ENCODE measurements at places on chromosomes 3 and 15.

DNA sequence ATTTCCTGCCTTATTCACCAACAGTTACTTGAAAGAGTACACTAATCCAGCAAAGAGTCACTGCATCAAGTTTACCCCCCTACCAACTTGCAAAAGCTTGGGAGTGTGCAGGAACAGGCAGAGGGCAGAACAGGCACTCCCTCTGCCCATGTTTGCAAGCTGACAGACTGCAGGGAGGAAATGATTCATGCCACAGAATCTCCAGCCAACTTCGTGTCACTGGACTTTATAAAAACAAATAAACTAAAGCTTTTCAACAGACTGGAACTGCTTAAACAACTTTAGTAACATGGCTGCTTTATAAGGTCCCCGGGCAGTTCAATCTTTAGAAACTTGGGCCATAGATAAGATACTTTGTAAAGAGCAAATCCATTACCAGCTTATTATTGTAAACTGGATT is 129.5 kb downstream of the THRB start:
- no peak for DNase-seq

- no peak for DNase-seq
Observed at GRCh38 chr3:151299006-151299405, 17.6 kb downstream of the GPR87 start.

DNA sequence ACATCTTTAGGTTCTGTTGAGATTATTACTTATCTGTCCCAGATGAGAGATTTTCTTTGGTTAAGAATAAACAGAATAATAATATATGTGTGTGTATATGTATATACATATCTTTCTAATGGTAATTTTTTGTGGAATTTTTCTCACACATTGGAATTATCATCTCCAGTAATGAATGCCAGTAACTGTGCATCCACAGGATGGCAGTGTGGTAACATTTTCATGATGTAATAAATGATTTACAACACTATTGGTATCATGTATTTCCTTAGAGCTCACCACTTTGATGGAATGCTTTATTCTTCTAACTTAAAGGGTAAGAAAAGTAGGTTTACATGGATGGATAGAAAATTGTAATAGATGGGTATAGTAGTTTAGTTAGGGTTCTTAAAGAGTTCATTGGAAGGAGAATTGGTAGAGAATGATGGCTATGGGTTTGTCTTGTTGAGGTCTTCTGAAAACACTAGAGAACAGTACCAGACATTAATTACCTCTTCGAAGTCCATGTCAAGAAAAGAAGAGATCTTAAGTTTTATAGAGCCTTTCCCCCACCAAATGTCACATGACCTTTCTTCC is 78.1 kb downstream of the STT3B start:
- no peak for DNase-seq

GRCh38 chr3:194592798-194593752 is 40.1 kb downstream of the TMEM44 start:
- no peak for DNase-seq

- no peak for DNase-seq
Observed at GRCh38 chr3:25554376-25554775, 110.3 kb downstream of the TOP2B start.

DNA sequence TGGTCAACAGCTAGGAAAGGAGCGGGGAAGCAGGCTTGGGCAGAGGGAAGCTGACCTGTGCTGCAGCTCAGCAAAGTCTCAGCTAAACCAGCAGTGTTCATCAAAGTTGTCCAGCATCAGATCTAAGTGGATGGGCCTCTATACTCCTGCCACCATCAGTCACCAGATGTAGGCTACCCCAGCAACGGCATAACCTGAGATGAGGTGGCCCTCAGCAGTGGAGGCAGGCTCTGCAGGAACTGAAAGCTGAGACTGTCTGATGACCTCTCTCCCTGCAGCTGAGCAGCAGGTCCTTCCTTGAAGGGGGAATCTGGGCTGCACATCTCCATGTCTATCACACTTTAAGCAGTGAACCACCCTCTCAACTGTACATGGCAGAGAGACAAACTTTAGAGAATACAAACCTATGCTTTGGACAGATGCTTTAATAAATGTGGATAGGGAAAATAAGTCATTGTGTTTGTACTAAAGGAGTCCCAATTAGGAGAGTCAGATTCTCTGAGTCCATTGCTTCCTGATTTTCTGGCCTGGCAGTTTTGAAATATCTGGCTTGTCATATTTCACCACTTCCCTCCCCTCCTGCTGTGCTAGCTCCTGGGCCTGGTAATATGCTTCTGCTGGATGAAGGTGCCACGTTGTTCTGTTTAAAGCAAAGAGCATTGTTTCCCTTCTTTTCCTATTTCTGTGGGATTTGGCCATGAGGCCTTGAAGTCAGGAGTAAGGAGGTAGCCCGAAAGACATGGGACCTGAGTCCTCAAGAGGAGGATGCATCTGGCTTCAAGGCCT is 11.1 kb upstream of the PSTPIP1 start:
- no peak for DNase-seq

DNA sequence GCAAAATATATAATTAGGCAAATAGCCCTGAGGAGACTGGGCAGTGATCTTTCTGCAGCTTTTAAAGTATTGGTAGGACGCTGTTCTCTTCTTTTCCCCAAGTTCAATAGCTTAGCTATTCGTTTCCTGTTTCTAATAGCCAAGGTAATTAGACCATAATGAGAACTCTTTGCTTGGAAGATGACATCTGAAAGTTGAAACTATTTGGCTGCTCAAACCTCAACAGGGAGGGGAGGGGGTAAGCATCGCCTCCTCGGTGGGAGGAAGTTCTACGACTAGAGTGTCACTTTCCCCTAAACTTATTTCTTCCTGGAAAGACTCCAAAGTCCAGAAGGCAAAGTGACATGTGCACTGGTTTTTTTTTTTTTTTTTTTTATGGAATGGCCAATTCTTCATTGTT is 22.8 kb upstream of the ALDH1A3 start:
- DNase-seq = no peak

- no peak for DNase-seq
Observed at GRCh38 chr15:101014921-101015841, 96.0 kb downstream of the LRRK1 start.

- no peak for DNase-seq
Observed at GRCh38 chr3:123678108-123678511, 93.3 kb upstream of the HACD2 start.

DNA sequence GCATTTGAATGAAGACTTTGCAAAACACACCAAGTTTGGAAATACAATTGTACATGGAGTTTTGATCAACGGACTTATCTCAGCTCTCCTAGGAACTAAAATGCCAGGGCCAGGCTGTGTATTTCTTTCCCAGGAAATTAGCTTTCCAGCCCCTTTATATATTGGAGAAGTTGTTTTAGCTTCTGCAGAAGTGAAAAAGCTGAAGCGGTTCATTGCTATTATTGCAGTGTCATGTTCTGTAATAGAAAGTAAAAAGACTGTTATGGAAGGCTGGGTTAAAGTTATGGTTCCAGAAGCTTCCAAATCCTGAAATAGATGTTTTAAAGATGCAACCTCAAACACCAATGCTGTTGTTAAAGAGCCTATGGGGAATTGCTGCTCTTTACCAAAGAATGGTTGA is 11.5 kb downstream of the HTD2 start:
- no peak for DNase-seq

GRCh38 chr3:134040066-134040465 is 10.3 kb upstream of the SLCO2A1 start:
- DNase-seq = no peak

- no peak for DNase-seq
Observed at GRCh38 chr15:43977072-43977884, 150.5 kb downstream of the WDR76 start.

DNA sequence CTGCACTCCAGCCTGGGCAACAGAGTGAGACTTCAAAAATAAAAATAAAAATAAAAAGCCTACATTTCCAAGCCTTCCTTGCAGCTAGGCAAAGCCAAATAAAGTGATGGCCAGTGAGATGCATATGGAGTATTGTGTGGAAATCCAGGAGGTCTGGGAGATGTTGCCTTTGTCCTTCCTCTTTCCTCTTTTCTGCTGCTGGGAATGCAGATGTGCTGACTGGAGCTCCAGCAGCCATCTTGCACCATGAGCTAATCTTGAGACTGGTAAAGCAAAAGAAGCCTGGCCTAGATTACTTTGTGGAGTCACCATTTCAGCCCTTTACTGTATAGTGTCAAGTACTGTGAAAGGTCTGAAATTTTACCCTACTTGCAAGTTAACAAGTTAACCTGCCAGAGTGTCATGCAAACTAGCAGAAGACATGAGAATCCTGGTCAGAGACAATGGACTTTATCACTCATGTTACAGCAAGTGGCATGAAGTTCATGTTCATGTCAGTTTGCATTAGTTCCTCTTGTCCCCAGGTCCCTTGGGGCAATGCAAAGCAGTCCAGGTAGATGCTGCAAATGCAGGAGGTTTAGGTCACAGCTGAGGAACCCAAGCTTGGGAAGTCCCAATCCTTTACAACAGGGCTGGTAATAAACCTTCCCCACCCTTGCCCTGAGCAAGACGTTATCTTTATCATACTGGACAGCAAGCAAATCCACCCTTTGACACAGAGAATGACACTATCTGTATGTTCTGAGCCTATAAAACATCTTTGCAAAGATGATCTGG is 103.1 kb downstream of the TLE3 start:
- DNase-seq = no peak

DNA sequence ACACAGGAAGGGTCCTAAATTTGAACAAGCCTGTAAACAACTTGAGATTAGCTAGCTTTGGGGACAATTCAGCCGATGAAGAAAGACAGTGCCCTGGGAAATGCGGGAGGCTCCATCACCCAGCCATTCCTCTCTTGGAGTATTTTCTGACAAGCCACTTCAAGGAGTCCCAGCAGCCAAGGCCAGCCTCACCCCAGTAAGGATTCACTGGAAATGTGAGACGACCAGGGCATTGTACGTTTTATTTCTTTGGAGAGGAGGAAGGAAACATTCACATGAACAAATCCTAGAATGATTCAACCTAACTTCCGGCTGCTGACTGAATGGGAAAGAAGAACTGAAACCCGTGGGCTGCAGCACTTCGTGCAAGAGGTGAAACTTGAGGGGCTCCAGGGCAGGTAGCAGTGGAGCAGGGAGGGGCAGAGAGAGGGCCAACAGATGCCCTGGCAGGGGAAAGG is 116.4 kb upstream of the ARHGEF3 start:
- DNase-seq = no peak

Data from cortex of kidney (tissue), 1 donor.